Heart right ventricle (tissue), 16 donors: ENCODE measurements at places on chromosomes 16 and 17. TPM values are rescaled to one million over a fixed set of nuclear protein-coding genes. Genes with fewer than 3 reads are reported as not detected.
A peak's percentile ranks its signal among the peaks of the same experiment; 100 is the strongest.

Gene IRF8
- polyA plus RNA-seq = 1.7 TPM

Gene KRTAP4-6
- polyA plus RNA-seq = not detected

DNA sequence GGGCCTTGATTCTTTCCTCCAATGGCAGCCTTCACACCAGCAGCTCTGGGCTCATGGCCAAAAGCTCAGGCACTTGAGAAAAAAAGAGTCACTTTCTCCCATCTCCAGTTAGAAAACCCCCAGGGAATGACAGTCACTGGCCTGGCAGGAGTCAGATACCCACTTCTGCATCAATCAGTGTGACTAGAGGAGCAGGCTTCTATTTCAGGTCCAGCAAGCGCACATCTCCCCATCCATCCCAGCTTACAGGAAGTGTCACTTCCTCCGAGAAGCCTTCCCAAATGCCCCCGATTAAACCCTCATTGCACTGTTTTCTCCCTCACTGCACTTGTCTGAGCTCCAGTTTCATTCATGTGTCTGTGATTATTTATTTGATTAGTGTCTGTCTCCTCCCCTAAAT, 30.4 kb upstream of the CCL1 start:
- no peak for DNase-seq

DNA sequence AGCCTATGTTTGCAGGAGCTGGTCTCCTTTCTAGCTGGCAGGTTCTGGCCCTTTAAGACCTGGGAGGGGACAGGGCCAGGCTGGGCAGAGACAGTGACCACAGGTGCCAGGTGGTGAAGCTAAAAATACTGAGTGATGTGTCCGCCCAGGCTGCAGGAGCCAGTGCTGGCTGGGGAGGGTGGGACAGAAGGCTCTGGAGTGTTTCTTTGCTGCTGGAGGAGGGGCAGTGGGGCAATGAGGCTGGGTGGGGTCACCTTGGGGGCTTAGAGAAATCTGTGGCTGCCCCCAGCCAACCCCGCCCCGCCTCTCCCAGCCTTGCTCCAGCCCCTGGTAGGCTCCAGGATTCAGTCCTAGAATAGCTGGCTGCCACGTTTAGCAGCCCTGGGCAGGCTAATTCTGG, 30.4 kb upstream of the SBK1 start:
- DNase-seq = peak; percentile 64

Gene FAM171A2
- 0.57 TPM for polyA plus RNA-seq

DNA sequence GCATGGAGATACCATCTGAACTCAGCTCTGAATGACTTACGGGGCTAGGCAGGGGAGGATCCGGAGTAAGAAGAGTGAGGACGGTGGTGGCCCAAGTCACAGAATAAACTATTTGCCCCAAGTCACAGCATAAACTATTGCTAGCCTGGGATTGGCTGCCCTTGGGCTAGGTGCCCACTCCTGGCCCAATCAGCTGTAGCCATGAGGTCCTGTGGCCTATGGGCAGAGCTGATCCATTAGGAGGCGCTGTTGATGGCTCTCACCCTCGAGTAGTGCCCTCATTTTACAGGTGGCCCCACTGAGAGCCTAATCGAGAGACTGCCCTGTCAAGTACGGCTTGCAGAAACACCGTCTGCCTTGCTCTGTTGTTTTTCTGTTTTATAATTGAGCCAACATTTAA, 62.3 kb upstream of the ZNF423 start:
- no peak for DNase-seq

Gene MT1F
- polyA plus RNA-seq = 2.0 TPM

Gene ALDH3A1
- 0.12 TPM for polyA plus RNA-seq

DNA sequence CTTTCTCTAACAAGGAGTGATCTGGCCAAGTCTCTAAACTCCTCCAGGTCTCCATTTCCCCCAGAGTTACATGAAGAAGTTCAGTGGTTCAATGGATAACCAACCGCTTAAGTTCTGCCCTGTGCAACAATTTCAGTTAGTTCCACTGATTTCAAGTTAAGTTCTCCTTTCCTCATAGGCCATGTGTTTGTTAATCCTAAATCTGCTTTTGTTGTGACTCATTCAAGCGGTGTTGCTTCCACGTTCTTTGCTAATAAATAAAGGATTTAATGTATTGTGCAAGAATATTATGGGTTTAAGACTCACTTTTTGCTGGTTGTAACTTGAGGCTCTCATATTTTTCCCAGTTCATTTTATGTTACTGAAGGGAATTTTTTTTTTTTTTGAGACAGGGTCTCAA, 36.3 kb downstream of the GNA13 start:
- no peak for DNase-seq

DNA sequence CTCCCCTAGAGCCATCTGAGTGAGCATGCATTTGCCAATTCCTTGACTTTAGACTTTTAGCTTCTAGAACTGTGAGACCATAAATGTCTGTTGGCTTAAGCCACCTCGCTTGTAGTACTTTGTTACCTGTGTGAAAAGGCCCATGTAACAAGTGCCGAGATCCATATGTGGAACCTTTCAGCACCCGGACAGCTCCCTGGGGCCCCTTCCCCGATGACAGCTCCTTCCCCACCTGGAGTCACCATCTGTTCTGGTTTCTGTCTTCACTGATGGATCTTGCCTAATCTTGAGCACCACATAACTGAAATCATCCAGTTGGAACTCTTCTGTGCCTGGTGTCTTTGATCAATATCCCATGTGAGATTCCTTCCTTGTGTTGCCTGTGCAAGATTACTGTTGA, 78.9 kb upstream of the EEF2KMT start:
- no peak for DNase-seq

Gene FBXO39
- 0.13 TPM for polyA plus RNA-seq

DNA sequence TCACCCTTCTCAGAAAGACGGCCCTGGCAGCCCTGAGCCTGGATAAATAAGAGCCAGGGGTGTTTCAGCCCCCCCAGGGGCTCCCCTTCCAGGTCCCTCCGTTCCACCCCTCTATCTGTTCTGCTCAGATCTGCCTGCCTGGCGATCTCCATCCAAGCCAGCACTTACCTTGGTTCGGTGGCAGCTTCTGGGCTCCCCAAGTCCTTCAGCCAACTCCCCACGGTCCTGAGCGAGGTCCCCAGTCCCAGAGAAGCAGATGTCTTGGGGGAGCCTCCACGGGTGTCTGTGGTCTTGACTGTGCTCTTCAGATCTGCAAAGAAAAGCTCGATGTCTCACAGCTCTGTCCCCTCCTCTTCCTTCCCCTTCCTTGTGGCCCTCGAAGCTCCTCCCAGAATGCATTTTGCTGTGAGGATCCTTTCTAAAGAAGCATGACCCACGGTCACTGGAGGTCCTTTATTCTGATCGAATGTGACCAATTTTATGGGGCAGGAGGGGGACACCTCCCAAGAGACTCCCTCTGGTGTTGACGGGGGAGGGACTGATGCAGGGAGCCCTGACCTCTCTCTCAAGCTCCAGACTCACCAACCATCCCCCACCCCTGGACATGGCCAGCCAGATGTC, at the start of gene PIK3R6:
Gene PIK3R6, minus strand, starts transcription at position 314 of the 621 bp plus-strand sequence. CDS start 17,880 bp downstream, outside the sequence.
- no peak for DNase-seq

Gene TLCD3B
- polyA plus RNA-seq = not detected

- DNase-seq = no peak
Measured at GRCh38 chr16:66695471-66695934, 1.0 kb downstream of the CMTM4 start.

Gene CD79B
- polyA plus RNA-seq = 11.6 TPM

- no peak for DNase-seq
Measured at GRCh38 chr17:61081959-61082358, 317.7 kb upstream of the TBX2 start.

DNA sequence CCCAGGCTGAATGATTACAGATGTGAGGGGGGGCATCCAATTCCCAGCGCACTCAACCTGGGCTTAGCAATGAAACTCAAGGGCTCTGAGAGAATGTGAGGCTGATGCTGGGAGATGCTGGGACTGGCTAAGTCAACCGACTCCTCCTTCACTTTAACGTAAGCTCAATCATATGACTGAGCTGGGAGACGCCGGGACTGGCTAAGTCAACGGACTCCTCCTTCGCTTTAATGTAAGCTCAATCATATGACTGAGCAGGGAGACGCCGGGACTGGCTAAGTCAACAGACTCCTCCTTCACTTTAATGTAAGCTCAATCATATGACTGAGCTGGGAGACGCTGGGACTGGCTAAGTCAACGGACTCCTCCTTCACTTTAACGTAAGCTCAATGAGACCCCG, 179.4 kb downstream of the VPS53 start:
- DNase-seq = no peak

- peak; percentile 73 for DNase-seq
Measured at GRCh38 chr16:87062569-87063442, 254.4 kb downstream of the C16orf95 start.

DNA sequence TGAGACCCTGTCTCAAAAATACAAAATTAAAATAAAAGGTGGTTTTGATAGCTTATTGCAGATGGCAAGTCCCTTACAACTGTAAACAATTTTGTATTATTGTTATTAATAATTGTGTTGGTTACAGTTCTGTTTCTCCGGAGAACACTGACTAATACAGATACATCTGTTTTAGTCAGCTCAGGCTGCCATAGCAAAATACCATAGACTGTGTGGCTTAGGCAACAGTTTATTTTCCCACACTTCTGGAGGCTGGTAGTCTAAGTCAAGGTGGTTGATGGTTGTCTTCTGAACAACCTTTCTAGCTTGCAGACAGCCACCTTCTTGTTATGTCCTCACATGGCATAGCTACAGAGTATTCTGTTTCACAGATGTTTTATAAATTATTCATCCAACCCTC, 14.2 kb upstream of the IL21R start:
- no peak for DNase-seq

Gene OSGIN1
- polyA plus RNA-seq = 5.6 TPM

Gene NGFR
- polyA plus RNA-seq = 7.2 TPM

Gene RPGRIP1L
- polyA plus RNA-seq = 0.96 TPM

DNA sequence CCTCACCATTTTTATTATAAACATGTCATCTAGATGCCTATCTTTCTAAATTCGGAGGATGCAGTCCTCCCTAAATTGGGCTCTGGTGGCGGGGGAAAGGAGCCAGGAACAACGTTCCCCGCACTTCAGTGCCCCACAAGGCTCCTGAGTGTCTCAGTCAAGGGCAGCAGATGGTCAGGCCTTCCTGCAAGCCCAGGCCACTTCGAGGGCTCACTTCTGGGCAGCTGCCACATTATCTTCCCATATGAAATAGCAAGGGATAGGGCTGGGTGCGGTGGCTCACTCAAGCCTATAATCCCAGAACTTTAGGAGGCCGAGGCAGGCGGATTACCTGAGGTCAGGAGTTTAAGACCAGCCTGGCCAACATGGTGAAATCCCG, 32.3 kb downstream of the FBXO31 start:
- DNase-seq = peak; percentile 9

GRCh38 chr16:30457256-30457655, 11.6 kb upstream of the SEPHS2 start:
- DNase-seq = peak; percentile 31

DNA sequence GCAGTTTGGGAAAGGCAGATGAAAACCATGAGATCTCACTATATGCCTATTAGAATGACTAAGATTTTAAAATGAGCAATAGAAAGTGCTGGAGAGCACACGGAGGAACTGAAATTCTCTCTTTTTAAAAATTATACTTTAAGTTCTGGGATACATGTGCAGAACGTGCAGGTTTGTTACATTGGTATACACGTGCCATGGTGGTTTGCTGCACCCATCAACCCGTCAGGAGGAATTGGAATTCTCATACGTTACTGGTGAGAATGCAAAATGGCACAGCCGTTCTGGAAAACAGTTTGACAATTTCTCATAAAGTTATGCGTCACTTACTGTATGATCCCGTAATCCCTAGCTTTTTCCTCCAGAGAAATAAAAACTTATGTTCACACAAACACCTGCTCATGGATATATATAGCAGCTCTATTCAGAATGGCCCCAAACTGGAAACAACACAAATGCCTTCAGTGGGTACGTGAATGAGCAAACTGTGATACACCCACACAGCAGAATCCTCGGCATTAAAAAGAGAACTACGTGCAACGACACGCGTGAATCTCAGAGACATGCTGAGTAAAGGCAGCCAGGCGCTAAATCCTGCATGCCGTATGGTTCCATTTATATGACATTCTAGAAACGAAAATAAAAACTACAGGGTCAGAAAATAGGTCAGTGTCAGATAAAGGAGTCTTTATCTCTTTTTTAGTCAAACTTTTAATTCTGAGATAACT, 11.8 kb downstream of the PIK3R6 start:
- DNase-seq = no peak

DNA sequence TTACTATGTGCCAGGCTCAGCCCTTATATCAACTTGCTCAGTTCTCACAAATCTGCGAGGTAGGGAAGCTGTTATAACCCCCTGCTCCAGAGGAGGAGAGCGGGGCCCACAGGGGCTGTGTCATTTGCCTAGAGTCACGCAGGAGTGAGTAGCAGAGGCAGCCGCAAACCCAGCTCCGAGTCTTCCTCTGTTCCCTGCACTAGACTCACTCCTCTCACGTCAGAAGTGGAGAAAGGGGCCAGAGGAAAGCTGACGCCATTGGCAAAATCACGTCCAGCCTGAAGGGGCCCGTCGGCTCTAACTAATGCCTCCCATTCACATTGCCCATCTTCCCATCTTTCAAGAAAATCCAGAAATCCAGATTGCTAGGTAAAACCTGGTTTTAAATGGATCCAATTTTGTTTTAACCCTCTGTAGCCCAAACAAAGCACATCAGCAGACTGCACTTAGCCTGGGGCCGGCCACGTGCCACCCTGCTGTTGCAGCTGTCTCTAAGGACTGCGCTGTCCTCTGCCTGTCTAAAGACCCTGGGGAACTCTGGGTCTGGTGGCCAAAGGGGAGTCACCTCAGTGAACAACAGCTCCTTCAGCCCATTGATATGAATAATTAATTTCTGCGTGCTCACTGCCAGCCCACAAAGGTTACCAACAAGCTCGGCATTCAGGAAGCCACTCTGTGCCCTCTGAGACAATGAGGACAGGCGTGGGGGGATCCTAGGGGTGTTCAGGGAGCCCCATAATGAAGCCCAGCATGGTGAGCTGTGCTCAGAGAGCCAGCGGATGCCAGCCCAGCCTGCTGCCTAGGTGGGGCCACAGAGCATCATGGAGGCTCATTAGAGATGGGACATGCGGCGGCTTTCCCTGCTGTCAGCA, 36.7 kb upstream of the ABR start:
- no peak for DNase-seq

DNA sequence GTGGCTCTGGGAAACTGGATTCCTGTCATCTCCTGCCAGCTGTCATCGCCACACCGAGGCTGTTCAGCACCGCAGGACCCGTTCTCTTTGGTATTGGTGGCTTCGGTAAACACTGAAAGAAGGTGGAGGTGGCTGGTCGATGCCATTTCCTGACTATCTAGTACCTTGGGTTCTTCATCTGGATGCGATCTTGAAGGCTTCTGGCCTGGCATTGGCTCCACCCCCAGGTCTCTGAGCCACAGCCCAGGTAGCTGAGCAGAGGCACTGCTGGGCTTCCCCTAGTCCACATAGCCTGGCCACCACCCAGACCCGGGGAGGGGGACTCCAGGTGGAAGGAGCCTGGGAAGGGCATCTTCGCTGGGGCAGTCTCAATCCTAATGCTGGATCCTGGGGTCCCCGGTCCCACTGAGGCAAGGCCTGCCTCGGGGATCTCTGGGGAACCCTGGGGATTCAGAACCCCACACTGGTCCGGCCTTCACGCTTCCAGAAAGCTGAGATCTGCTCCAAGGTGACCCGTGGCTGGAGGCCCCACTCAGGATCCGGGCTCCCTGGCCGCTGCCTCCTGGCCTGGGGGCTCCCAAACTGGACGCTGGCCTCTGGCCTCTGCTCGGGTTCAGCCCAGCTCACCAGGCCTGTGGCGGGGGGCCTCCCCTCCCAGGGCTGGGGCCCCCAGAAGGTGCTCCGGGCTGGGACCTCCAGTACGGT, 1.8 kb downstream of the C16orf54 start:
- DNase-seq = no peak

Gene FNDC8
- not detected for polyA plus RNA-seq
